ELR (cell line): ENCODE measurements at places on chromosomes 13 and 19.

GRCh38 chr19:16949496-16950023, 60.8 kb downstream of the F2RL3 start:
- no peak for DNase-seq

- no peak for DNase-seq
Observed at GRCh38 chr13:109794095-109794494, 7.7 kb upstream of the IRS2 start.

GRCh38 chr13:33744589-33745369, 73.2 kb upstream of the RFC3 start:
- DNase-seq, result no peak

DNA sequence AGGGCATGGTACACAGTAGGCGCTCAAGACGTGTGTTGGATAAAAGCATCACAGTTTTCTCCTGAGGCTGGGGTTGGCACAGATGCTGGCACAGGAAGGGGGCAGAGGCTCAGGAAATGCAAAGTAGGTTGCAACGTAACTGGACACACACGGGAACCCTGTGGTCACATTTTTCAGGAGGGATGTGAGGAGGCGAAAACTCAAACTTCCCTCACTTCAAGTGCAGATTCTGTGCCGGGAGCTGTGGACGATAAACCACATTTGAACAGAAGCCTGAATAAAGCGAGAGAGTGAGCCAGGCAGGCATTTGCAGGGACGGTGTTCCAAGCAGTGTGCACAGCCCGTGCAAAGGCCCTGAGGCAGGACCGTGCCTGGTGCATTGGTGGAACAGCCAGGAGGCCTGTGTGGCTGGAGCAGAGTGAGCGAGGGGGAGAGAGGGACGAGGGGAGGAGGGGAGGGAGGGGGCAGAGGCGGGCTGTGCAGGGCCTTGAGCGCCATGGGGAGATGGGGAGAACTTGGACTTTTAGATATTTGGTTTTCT, 40.3 kb downstream of the NFIC start:
- no peak for DNase-seq

- no peak for DNase-seq
Observed at GRCh38 chr13:45195421-45195820, 5.4 kb downstream of the KCTD4 start.

- no peak for DNase-seq
Observed at GRCh38 chr19:19543101-19543500, 5.0 kb downstream of the CILP2 start.

DNA sequence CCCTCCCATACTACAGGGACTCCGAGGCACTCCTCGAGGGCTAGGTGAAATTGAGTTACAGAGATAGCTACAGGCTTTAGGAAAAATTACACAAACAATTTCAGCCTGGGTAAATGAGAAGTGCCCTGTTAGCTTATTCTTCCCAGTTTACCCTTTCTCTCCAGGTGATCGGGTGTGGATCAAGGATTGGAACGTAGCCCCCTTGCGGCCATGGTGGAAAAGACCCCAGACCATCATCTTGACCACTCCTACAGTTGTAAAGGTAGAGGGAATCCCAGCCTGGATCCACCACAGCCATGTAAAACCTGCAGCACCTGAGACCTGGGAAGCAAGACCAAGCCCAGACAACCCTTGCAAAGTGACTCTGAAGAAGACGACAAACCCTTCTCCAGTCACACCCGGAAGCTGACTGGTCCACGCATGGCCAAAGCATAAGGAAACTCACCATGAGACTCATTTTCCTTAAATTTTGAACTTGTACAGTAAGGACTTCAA, 600.6 kb downstream of the UQCRFS1 start:
- DNase-seq, result no peak

DNA sequence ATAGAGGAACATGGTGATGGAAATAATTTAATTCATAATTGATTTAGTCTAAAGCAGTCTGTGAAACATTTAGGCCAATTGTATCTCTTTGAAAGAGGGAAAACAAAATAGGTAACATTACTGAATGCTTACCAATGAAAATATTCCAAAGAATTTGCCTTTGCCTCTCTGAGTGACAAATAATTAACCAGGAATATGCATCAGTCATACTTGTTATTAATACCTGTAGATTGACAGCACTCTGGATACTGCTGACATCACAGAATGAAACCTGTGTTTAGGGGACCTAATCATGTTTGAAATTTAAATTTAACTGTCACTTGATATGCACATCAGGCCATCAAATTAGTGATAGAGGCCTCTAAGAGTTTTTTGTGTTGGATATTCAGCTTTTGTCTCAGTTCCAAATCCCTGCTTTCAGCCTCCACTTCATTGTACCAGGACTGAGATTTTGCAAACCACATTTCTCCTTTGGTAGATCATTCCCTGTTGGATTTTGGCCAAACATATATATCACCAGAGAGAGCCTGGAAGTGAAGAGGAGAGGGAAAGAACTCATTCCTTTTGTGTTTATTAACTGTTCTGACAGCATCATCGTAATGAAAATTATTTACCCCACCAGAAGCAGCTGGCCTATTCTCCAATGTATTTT, 64.8 kb upstream of the KLHL1 start:
- DNase-seq, result no peak

GRCh38 chr19:51220996-51221395, 3.9 kb upstream of the CD33 start:
- DNase-seq, result no peak

DNA sequence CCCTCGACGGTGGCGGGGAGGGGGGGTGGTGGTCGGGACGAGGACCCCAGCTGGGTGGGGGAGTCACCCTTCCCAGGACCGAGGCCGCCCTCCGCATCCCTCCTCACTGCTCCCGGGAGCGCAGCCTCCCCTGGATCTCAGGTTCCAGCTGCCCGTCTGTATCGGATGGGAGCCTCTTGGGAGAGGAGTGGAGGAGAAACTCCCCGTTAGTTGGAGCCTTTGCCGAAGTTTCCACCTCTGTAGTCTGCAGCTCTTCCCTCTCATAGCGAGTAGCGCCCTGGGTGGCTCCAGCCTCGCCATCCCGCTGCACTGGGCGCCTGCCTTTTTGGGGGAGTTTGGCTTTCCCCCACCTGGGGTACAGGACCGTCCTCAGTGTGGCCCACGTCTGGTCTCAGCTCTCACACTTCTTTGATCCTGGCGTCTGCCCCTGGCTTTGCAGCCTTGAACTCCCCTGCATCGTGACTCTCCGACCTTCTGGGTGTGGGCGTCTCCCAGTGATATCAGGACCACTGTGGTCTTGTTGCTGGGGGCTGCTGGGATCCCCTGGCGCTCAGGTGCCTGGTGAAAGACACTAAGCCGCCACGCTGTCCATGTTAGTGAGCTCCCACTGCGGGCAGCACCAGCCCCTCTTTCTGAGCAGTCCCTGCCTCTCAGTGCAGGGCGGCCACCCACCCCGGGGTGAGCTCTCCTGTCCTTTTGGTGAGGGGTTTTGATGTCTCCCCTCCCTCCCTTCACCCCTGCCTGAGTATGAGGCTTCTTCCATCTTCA, 1.1 kb downstream of the CNOT3 start:
- DNase-seq, result peak; percentile 28

GRCh38 chr13:98538876-98539275, 38.0 kb downstream of the STK24 start:
- DNase-seq, result no peak

GRCh38 chr13:26440111-26440510, 117.4 kb upstream of the WASF3 start:
- DNase-seq, result no peak

GRCh38 chr13:105327581-105328126, 1207.8 kb downstream of the EFNB2 start:
- peak; percentile 7 for DNase-seq

GRCh38 chr13:112668924-112669323, 20.9 kb upstream of the ATP11A start:
- DNase-seq, result no peak

DNA sequence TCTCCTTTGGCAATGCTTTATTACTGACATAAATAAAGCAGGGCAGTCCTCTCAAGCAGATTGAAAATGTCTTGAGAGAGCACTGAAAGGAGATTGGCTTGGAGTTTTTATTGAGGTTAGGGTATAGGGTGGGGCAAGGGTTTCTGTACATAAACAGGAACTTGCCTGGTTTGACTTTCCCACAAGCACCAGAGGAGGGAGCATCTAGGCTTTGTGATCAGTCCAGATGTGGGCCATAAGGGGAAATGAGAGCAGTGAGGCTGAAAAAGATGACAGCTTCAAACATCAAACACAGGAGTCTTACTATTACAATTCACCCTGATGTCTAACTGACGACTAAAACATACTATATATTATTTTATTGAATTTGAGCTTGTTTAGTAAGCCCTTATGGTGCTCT, 260.9 kb downstream of the MTUS2 start:
- DNase-seq, result peak; percentile 56

- DNase-seq, result no peak
Observed at GRCh38 chr13:23833733-23834611, 55.2 kb downstream of the MIPEP start.

- DNase-seq, result no peak
Observed at GRCh38 chr13:113962975-113963374, 10.9 kb downstream of the C13orf46 start.

DNA sequence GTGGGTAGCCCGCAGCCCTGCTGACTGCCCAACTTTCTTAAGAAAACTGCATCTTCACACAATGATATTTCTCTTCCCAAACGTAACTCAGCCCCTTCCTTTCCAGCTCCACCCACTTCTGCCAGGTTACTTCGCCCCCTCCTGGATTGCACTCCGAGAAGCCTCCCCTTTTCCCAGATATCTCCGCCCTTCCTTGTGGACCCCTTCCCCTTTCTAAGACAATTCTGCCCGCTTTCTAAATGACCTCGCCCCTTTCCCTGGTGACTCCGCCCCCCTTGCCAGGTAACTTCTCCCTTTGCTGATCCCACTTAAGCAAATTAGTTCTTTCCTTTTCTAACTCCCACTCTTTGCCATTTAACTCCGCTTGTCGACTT, 2.6 kb downstream of the VSIG10L start:
- DNase-seq, result no peak

- DNase-seq, result no peak
Observed at GRCh38 chr13:30404207-30404606, 18.1 kb upstream of the UBE2L5 start.
